Esophagus squamous epithelium (tissue), 5 donors: ENCODE measurements at places on chromosomes 16 and 17.

- no peak for DNase-seq
Observed at GRCh38 chr16:85515830-85516397, 97.2 kb upstream of the GSE1 start.

DNA sequence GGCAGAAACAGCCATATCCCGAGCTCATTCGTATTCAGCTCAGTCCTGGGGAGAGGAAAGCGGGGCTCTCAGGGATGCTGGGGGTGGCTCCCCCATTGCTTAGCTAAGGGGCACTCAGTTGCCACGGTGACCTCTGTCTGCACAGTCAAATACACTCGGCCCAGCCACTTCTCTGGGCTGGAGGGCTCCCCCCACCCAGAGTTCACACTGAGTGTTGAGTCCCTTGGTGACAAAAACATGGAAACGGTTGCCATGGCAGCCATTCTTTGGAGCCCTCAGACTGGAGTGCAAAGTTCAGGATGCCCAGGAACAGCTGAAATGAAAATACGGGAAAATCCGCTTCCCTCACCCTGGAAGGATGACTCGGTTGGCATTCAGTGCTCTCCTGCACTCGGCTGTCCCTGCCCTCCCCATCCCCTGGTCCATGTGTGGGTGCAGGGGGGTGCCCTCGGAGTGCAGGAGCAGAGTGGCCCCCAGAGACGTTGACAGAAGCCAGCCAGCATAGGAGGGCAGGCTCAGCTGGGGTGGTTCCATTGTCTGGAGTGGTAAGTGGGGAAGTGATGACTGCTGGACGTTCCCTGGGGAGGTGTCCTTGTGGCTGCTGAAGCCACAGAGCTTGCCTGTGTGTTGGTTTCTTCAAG is 216.5 kb downstream of the NTN1 start:
- DNase-seq = no peak

DNA sequence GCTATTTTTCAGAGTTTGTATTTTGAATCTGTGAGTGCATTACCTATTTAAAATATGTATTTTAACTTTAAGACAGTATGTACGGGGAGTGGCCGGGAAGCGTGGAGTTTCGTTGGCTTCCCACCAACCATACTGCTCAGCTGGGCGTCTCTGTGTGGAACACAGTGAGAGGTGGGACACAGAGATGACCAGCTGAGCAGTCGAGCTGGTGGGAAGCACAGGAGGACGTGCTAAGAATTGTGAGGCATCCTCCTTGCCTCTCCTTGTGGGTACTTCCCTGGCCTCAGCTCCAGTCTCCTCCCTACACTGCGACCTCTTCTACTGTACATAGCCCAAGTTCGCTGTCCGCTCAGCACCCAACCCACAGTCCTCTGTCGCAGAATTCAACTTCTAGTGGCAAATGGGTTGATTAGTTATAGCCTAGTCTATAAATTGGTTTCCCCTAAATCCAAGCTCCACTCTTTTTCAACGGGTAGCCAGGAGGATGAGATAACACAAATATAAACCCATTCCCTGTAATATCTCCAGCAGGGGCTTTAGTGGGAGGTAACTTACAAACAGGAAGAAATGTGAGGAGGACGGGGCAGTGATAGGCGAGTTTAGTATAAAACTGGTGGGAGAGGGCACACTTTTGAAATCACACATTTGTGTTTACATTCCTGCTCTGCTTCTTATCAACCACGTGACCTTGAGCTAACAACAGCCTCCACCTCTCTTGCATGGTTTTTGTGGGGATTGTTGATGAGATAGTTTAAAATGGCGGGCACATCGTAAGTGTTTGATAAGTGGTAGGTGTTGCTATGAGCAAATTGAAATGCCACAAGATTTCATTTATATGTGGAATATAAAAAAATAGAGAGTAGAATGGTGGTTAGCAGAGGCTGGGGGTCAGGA is 211.9 kb upstream of the HS3ST3A1 start:
- DNase-seq = no peak

- no peak for DNase-seq
Observed at GRCh38 chr17:39704821-39705551, 5.1 kb downstream of the ERBB2 start.

- DNase-seq = no peak
Observed at GRCh38 chr16:24516900-24517669, 22.3 kb upstream of the RBBP6 start.

GRCh38 chr16:79283578-79283977 is 317.0 kb downstream of the MAF start:
- DNase-seq = no peak

DNA sequence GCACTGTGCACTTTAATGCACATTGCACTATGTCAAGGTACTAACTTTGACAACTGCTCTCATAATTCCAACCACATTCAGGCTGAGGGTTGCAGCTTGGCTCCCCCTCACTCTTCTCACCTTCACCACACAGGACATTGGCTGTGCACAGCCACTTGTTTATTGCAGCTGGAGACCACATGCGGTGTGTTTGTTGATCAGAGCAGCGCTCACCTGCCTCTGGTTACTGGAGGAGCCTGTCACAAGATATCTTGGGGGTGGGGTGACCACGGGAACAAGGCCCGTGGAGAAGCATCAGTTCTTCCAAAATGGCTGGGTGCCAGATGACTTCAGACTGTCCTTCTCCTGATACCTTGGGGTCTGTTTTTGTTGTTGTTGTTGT is 10.6 kb upstream of the CCL5 start:
- DNase-seq = no peak

DNA sequence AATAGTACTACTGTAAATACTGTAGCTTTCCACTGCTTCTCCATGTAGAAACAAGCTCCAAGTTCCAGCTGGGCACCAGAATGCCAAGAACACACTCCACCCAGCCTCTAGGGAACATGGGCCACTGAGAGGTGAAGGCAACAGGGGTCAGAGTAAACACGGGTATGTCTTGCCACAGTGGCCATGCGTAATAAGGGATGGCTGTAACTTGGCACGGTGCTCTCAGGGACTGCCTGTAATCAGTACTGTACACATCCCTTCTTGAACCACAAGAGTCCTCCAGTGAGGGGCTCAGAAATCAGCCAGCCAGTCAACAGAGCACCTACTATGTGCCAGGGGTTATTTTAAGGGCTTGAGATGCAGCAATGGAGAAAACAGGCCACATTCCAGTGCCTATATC is 10.8 kb downstream of the LRRC59 start:
- no peak for DNase-seq
